ENCODE measurements at places on chromosomes 6 and 20. TPM values are rescaled to one million over a fixed set of nuclear protein-coding genes. Genes with fewer than 3 reads are reported as not detected.
A peak's percentile ranks its signal among the peaks of the same experiment; 100 is the strongest.

- ATAC-seq = no peak
These were observed 468.2 kb downstream of the PKHD1 start for GRCh38 chr6:51619042-51619799.

Gene C4B
- 5.9 TPM for total RNA-seq

Gene PRND
- not detected for total RNA-seq

DNA sequence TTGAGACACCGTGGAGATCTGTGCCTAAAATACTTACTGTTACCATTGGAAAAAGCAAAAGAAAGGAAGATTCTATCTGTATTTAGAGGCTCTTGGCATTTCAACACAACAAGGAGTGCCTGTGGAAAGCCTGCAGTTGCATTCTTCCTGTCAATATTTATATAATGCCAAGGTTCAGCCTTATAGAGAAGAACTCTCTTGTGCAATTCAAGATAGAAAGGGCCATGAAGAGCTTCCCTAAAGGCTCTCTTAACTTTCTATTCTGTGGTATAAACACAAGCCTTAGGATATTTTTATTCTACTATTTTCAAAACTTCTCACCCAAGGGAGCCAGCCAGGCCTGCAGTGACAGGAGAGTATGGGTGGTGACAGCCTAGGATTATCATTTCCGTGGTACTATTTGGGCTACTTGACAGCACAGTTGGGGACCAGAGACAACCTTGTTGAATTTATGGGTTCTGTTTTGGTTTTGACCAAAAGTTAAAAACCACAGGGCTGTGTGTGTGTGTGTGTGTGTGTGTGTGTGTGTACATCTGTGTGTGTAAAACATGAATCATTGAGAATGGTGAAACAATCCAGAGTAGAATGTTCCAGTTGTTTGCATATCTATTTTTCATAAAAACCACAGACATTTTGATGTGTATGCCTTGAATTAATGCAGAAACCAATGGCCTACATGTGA, 700.9 kb upstream of the SLC35B3 start:
- no peak for ATAC-seq

DNA sequence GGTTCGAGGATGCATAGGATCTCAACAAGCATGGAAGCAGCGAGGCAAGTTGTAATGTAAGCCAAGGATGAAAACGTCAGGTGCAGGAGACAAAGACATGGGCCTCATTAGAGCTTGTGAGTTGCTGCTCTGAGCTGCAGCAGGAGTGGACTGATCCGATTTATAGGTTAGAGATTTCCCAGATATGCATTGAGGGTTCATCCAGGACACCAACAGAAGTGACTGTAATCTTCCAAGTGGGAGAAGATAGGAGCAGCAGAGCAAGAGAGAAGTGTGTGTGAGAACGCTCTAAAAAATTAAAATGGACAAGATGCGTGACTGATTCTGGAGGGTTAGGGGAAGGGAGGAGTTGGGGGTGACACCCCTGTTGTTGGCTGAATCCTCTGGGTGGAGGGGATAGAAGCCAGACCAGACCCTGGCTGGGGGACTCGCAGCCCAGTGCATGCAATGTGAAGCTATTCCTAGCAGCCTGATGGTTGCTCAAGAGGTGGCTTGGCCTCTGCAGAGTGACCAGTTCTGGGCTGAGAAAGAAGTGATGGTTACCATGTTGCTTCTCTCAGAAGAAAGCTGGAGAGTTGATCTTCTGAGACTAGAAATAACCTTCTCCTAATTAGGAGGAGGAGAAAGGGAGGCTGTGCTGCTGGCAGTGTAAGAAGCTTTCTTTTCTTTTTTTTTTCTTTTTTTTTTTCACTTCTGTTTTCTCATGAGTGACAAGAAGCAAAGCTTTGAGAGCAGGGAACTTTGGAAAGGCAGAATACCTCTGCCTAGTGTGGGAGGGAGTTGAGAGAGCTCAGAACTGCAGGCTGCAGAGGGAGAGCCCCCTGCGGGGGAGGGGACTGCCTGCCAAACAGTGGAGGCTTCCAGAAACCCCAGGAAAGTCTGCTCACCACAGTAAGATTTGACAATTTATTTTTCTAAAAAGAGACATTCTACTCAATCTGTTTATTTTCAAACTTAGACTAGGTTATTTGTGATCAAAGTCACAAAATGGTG, 116.9 kb downstream of the SLX4IP start:
- peak; percentile 90 for ATAC-seq

- no peak for ATAC-seq
These were observed 1.9 kb upstream of the ULBP1 start for GRCh38 chr6:149961728-149962425.
